ENCODE measurements at places on chromosomes 11 and 22. TPM values are rescaled to one million over a fixed set of nuclear protein-coding genes. Genes with fewer than 3 reads are reported as not detected.

GRCh38 chr11:61912991-61913698, 4.2 kb downstream of the RAB3IL1 start:
- DNase-seq, result no peak

- peak; percentile 15 for DNase-seq
These were observed 236.1 kb downstream of the TTC28 start for GRCh38 chr22:28443526-28443876.

DNA sequence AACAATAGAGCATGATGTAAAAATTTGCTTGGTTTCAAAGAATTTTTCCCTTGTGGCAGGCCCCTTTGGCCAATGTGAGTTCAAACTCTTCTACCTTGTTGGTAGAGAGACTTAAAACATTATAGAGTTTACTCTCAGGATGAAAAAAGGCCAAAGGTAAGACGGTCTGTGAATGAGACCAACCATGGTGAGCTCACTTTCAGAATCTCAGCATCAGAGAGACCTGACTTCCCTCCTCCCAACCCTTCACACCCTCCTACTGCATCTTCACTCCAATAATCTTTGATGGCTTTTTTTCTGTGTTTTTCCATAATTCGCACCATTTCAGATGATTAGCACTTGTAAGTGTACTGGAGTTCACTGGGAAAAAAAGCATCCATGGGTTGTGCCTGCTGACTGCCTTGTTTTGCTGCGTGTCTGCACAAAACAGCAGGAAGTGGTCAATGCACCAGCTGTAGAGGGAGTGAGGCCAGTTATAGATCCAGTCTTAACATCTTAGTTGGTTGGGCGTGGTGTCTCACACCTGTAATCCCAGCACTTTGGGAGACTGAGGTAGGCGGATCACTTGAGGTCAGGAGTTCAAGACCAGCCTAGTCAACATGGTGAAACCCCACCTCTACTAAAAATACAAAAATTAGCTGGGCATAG, 64.1 kb downstream of the SLC1A2 start:
- no peak for DNase-seq

GRCh38 chr11:11454671-11455223, 101.7 kb upstream of the CSNK2A3 start:
- DNase-seq, result no peak

DNA sequence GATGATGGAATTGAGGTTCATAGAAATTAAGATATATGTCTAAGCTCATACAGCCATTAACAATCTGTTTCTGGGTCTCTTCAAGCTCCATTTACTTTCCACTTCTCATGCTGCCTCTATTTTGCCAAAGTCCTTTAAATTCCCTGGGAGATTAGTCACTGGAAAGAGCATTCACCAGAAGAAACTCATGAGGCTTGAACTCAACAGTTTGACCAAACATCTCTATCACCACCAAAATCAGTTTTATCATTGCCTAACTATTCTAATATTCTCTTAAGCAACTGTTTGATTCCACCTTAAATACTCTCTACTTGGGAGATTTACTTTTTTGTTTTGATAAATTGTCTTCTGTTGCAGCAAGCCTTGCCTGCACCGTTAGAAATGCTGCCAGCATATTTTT, 881.3 kb downstream of the KCNA4 start:
- no peak for DNase-seq

- no peak for DNase-seq
These were observed 35.5 kb upstream of the CCDC188 start for GRCh38 chr22:20186183-20186870.

- no peak for DNase-seq
These were observed 213.6 kb downstream of the LRRC4C start for GRCh38 chr11:41245704-41246398.

The VPREB1 gene
- total RNA-seq, result not detected

The SYCE3 gene
- 3.9 TPM for total RNA-seq

Data from activated naive CD4-positive, alpha-beta T cell treated with anti-CD3 and anti-CD28 coated beads, Interleukin-2, amount 50 U/mL, for 72 hours (primary cell).